ENCODE measurements at places on chromosomes 2 and 18. TPM values are rescaled to one million over a fixed set of nuclear protein-coding genes. Genes with fewer than 3 reads are reported as not detected.

Gene ERICH2
- total RNA-seq: not detected

DNA sequence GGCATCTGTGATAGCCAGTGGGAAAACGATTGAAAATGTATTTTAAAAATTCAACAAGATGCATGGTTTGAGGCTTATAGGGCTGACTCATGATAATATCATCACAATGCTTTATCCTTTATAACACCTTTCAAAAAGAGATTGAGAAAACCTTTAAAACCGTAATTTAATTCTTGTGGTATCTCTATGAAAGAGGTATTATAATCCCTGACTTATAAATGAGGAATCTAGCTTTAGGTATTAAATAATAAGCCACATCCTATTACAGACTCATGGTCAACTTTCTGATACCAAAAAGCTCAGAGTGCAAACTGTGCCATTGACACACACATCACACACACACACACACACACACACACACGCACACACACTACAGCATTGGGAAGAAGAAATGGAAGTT lies 134.6 kb upstream of the RAB12 start:
- no peak for DNase-seq

- no peak for DNase-seq
These were observed 84.6 kb upstream of the NDUFV2 start for GRCh38 chr18:9017905-9018227.

DNA sequence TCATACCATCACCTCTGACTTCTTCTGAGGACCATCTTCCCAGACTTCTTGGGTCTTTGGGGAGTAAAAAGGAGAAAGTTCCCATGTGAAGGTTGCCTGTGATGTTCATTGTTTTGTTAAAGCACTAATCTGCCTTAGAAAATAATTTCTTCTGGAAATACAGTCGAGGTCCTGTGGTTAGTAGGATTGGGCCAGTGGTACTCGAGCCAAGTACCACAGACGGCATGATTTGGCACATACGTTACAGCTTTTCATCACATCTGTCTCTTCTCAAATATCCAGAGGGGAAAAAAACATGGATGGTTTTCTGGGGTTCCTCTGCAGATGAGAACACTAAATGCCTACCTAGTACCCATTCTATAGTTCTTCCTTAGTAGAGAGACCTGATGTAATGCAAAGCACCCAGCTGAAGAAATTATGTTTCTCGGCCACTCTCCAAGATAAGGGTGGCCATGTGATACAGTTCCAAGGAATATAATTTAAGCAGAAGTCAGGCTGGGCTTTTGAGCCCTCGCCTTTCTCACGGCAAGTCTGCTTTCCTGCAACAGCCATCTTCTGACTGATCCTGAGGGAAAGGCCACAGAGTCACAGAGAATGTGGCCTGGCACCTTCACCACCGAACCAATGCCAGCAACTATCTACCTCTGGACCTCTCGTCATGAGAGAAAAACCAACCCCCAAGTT lies 161.0 kb downstream of the RNF152 start:
- DNase-seq: peak; percentile 40

DNA sequence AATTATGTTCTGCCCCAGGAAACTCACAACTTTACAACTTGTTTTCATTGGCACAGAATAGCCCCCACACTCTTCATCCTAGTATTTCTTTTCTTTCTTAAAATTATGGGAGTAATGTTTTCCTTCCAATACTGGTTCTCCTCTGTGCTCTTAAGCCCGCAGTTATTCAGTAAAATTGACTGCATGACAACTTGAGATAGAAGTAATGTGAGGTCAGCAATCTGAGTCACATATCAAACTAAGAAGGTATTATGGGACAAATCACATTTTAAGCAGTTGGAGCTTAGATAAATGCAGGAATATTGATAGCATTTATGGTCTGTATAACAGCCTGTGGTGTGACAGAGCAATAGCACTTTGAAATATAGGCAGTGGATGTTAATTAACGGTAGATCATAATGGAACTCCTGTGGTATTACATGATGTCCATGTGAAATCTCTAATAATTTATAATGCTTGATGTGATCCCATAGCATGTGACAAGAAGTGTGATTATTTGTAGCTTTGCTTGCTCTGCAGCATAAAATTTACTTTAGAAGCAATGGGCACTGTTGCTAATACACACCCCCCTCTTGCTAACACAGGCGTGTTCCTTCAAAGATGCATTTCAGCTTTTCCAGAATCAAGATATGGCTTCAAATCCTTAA lies 351.4 kb upstream of the CDH20 start:
- no peak for DNase-seq

DNA sequence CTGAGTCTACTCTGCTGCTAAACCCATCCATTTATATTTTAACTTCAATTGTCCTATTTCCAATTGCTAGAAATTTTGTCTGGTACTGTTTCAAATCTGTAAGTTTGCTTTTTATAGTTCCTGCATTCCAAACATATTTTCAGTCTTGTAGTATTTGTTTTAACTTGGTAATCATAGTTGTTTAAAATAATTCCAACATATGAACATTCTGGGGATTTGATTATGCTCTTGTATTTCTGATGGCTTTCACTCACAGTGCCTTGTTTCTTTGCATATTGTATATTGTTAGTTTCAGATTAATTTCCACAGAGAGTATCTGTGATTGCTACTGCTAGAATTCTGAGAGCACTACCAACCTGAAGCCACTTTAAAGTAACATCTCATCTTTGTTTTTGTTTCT lies 202.4 kb downstream of the ETAA1 start:
- DNase-seq: no peak

- no peak for DNase-seq
These were observed 203.1 kb downstream of the NCKAP5 start for GRCh38 chr2:133365117-133365516.

DNA sequence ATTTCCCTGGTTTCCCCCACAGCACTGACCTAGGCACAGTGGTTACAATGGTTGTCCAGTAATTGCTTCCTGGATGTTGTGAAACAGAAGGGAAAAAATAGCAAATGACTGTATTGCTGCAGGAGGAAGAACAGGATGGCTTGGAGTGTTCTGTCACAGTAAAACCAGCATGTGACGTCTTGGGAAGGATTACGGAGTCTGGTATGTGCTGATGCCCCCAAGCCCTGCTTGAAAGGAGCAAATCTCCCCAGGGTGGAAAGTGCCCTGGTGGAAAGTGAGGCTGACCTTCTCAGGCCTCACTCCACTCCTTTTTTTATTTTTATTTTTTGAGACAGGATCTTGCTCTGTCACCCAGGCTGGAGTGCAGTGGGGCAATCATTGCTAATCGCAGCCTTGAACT lies 7.8 kb downstream of the RAB11FIP5 start:
- DNase-seq: no peak

DNA sequence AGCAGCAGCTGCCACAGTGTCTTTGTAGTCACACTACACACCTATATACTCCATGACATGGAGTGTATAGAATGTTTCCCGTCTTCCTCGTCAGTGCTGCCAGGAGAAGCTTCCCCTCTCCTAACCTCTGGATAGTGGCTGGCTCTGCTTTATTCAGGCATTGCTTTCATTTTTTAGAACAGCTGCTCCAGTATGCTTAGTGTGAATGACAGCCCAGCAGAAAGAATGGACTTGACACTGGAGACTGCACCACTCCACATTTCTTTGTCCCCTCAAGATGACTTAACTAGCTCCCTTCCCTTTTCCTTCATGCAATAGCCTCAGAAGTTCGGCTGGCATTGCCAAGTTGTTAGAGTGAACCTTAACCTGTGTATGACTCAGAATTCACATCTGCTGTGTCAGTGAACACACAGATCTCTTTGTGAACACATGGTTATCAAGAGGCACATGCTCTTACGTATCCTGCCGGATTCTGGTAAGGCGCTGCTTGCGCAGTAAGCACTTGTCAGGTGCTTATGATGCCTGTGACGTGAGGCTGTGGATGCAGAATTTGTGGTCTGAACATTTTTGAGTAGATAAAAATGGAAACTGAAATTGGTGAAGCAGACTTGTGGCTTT lies 73.9 kb downstream of the NEDD4L start:
- no peak for DNase-seq

GRCh38 chr2:180366481-180366880 lies 359.4 kb upstream of the CWC22 start:
- DNase-seq: no peak

DNA sequence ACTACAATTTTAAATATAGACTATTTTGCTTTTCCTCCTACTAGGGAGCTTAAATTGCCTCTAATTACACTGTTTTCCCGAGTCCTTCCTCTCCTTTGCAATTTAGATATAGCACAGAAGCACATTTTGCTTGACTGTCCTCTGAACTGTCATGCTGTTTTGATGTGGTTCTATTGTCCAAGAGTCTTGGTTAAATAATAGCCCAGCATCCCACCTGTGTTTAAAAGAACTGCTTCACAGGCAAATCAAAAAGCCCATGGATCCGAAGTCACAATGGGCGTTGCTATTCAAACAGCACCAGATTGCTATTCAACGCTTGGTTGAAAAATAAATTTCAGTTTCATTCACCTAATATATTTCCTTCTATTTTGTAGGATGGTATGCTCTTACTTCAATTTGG lies 22.3 kb upstream of the ACTR3 start:
- no peak for DNase-seq
